ENCODE measurements at places on chromosomes 13 and 19. TPM values are rescaled to one million over a fixed set of nuclear protein-coding genes. Genes with fewer than 3 reads are reported as not detected.

Gene GJB2
- 50.1 TPM for total RNA-seq

Gene CLEC17A
- total RNA-seq, result not detected

Gene HIPK4
- total RNA-seq, result not detected

Gene ZNF221
- 0.68 TPM for total RNA-seq

Gene DNAJB1
- 79.9 TPM for total RNA-seq

Gene SIGLEC9
- total RNA-seq, result not detected

Gene GRK1
- not detected for total RNA-seq

- no peak for DNase-seq
Observed at GRCh38 chr13:80033286-80033685, 307.6 kb downstream of the SPRY2 start.

DNA sequence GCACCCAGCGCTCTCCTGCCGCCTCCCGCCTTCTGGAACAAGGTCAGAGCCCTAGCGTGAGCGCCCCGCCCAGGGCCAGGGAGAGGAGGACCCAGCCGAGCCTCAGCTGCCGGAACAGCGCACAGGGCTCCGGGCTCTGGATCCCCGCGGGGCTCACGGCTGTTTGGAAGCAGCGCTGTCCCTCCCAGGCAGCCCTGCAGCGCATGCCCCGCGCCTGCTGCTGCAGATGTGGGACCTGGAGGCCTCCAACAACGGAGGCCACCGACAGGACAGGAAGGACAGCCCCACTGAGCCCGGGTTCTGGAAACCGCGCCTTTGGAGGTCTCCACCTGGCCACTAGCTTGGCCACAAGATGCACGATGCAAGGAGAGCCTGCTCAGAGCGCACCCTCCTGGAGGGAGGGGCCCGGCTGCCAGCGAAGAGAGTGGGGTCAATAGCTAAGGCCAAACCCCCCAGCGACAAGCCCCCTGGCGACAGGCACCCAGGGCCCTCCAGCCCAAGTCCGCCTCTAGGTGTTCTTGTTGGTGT lies 12.6 kb downstream of the ZSCAN18 start:
- DNase-seq, result no peak

GRCh38 chr13:90485436-90485835 lies 862.1 kb upstream of the MIR17HG start:
- DNase-seq, result no peak

DNA sequence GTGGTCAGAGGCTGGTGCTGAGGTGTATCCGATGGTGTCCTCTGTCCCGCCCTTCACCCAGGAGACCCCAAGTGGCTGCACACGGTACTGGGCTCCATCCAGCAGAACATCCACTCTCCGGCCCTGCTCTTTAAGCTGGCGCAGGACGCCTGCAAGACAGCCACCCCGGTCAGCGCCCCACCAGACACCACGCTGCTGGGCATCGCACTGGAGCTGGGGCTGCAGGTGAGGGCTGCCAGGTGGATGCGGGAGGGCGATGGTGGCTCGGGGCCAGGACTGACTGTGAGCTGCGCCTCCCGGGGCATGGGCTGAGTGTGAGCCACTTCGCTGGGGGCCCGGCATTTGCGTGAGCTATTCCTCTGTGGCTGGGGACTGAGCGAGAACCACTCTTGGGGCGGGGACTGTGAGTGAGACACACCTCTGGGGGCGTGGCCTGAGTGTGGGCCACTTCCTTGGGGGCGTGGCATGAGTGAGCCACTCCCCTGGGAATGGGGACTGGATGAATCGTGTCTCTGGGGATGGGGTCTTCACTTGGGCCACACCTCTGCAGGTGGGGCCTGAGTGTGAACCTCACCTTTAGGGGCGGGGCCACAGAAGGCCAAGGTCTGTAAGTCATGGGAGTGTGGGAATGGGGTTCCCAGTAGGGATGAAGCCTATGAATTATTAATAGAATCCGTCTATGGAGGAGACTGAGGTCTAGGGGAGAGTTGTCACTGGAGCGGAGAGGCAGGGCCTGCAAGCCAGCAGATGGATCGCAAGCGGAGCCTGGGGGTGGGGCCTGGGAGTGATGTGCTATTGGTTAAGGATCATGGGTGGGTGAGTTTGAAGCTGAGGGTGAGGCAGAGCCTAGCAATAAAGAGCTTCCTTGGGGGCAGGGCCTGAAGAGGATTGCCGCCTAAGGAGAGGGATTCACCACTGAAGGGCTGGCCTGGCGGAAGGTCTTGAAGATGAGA lies 30.5 kb downstream of the ZSWIM4 start:
- DNase-seq, result peak; percentile 23

DNA sequence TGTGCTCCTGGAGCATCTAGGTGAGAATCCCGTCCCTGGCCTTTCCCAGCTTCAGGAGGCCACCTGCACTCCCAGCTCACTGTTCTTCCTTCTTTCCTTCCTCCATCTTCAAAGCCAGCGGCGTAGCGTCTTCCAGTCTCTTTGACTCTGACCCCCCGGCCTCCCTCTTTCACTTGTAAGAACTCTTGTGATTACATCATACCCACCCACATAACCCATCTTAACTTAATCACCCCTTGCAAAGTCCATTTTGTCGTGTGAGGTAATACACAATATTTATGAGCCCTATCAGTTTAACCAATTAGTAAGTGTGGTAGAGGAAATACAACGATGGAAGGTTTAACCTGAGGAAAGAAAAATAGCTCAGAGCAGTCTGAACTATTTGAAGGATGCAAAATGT lies 4.6 kb upstream of the CDC16 start:
- no peak for DNase-seq

- DNase-seq, result no peak
Observed at GRCh38 chr13:72963762-72964161, 95.0 kb upstream of the KLF5 start.

DNA sequence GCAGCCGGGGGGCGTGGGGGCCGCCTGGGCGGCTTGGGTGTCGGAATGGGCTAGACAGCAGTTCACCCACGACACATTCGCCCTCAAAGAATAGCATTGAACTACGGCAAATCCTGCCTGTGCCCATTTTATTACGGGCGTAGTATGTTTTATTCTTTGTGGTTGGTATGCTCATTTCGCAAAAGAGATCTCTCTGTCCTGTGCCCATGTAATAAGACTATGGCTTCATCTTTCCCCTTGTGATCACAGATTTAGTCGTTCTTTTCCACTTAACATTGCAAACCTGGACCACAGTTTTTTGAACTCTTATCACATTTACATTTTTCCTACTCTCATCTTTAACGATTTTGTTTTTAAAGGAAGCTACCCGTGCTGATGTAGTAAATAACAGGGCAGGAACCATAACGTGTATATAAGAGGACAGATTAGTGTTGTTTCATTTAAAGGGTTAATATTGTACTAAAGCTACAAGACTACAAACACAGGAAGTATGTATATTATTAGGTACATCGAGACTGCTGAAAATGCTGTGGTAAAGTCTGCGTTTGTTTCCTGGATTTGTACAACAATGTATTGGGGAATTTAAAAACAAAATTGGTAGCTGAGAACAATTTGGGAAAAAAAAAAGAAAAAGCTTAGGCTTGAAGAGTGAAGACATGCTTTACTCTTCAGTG lies 3.2 kb upstream of the MYCBP2 start:
- peak; percentile 65 for DNase-seq

DNA sequence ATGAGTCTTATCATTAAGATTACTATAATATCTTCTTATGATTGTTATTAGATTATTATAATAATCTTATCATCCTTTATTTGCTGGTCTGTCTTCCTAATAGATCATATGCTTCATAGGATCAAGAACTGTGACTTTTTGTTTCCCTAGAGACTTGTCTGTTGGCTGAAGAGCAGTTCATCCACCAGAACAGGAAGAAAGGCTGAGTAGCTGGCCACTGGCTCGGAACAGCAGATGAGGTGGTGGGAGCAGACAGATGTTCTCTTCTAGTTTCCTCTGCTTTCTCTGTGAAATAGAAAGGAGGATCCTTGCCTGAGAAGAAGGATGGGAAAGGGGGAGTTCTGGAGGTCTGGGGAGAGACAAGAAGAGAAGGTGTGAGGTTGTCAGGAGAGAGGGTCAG lies 120.0 kb downstream of the CCNA1 start:
- no peak for DNase-seq

Measured in HT-29 (cell line).